ENCODE measurements at places on chromosomes 12 and 14.

DNA sequence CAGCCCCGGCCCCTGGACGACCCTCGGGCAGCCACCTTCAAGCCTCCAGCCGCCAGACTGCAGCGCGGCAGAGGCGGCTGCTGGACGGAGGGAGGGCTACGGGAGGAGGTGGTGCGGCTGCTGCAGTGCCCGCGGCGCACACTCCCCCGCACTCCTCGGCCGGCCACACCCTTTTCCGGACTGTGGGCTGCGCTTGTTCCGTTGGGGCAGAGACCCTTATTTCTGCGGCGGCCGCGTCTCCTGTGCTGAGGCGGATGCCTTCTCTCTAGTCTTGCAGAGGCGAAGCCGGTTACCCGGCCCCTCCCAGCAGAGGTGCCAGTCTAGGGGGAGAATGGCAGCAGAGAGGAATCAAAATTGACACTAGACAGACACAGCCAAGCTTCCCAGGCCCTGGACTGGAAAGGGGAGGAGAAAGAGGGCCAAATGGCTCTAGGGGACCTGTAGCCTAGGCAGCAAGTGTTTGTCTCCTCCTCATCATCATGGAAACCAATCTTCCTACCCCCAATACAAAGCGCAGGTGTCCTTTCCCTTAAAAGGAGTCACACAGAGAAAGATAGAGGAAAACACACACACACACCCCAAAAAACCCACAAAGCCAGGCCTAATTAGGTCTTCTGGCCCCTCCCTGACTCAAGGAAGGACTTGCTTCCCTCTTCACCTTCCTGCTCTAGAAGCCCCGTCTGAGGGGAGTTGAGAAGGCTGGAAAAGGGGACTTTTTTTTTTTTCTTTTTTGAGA is 1.3 kb downstream of the ESYT1 start:
- DNase-seq: no peak

GRCh38 chr12:1591034-1591433 is 3.3 kb downstream of the FBXL14 start:
- DNase-seq: no peak

DNA sequence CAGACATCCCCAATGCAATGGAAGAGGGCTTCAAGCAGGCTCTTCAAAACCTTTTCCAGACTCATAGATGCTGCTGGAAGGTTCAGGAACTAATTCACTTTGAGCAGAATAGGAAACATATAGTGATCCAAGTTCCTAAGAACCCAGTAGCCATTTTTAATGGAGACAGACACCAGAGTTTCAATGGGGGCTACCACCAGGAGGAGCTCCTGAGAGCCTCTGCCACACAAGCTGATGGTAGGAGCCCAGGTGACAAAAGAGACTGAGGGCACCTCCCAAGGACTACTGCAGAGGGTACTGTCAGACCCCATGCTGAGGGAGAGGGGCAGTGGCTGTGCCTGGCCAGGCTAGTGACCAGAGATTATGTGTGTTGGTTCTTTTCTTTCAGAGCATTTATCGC is 45.9 kb downstream of the IFNG start:
- DNase-seq: no peak

DNA sequence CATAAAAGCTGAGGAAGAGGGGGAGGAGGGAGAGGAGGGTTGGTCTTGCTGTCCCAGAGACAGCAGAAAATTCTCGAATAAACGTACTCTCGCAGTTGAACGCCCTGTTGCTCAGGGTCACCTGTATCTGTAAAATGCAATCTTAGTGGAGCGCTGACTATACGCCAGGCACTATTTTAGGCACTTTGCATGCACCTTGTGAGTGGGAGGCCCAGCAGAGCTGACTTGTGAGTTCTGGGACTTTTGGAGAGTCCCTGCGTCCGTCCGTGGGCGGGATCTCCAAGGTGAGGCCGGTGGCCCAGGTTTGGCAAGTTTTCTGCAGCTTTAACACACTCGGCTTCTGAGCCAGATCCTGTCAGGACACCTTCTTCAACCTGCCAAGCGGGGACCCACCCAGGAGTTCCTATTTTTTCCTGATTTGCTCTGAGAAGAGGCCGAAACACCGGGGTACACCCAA is 32.5 kb upstream of the PLEKHG6 start:
- no peak for DNase-seq

DNA sequence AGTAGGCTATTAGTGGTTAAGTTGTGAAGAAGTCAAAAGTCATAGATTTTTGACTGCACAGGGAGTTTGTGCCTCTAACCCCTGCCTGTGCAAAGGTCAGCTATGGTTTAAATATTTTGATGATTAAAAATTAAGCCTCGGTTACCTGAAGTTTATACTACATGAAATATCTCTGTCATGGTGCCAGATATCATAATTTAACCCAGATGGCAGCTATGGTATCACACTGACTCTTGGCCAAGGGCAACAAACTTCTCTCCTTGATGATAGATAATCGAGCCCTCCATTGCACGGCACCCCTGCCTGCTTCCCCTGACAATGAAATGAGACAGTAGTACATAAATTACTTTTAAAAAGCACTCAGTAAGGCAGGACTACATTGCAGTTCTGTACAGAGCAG is 80.8 kb downstream of the SLC35F4 start:
- no peak for DNase-seq

Data from activated naive CD8-positive, alpha-beta T cell treated with anti-CD3 and anti-CD28 coated beads, Interleukin-2, amount 50 U/mL, for 16 hours (primary cell).